ENCODE measurements at places on chromosomes 11 and 22.
A peak's percentile ranks its signal among the peaks of the same experiment; 100 is the strongest.

- peak; percentile 48 for DNase-seq
These were observed 13.2 kb downstream of the OTUB1 start for GRCh38 chr11:63999349-64000025.

GRCh38 chr11:114259551-114259983, 36.6 kb upstream of the NNMT start:
- DNase-seq, result no peak

DNA sequence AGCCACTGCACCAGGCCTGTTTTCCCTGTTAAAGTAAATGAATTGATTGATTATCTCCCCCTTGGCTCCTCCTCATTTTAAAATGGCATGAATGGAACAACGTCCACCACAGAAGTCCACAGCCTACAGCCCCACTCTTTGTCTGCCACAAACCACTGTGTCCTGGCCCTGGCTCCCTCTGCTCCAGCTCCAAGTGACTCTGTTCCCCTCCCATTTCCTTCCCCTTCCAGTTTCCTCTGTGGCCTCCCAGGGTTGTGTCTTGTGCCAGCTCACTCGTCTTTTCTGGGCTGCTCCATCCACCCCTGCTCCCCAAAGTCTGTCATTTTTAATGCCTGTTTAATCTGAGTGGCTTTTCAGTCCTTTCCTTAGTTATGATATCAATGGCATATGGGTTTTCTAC, 52.4 kb upstream of the CD5 start:
- no peak for DNase-seq

GRCh38 chr22:37032134-37032534, 12.6 kb downstream of the MPST start:
- DNase-seq, result no peak

DNA sequence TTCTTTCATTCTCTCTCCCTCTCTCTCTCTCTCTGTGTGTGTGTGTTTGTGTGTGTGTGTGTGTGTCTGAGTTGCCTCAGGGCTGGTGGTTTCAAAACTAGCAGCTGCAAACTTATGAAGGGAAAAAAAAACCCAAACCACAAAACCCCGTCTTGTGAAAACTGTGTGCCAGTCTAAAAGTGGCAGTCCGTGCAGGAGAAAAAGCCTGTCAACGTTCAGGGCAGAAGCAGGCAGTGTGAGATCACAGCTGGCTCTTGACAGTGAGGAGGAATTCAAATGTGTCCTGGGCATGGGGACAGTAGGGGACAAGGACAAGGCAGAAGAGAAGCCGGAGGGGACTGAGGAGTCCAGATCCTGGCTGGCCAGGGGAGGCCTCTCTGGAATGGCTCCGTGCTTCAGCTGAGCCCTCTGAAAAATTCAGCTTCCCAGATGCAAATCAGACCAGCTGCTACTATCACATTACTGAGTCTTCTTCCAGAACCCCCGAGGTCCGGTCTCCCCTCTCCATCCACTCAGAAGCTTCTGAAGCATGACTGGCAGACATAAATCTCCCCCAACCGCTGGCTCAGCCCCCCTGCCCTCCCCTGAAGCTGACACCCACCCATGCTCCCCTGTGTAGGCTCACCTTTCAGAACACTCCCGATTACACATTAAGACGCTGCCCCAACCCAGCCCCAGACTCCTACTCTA, 31.9 kb downstream of the FLI1 start:
- peak; percentile 89 for DNase-seq

- no peak for DNase-seq
These were observed 171.8 kb downstream of the SOX6 start for GRCh38 chr11:16184588-16184987.

DNA sequence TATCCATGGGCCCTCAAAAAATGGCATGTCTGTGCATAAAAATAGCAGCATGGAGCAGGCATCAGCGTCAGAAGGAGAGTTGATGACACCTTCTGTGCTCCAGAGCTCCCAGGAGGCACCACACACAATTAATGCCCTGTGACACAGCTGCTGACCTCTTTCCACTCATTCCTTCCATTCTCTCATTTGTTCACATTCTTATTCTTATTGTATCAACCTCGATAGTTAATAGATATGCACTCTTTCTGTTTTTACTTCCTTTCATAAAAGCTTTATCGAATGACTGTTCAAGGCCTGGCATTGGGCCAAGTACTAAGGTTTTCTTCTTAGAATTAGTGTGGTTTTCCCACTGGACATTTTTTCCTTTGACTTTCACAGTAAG, 266.0 kb upstream of the MTNR1B start:
- no peak for DNase-seq

GRCh38 chr11:74322667-74323066, 11.2 kb upstream of the P4HA3 start:
- DNase-seq, result no peak

DNA sequence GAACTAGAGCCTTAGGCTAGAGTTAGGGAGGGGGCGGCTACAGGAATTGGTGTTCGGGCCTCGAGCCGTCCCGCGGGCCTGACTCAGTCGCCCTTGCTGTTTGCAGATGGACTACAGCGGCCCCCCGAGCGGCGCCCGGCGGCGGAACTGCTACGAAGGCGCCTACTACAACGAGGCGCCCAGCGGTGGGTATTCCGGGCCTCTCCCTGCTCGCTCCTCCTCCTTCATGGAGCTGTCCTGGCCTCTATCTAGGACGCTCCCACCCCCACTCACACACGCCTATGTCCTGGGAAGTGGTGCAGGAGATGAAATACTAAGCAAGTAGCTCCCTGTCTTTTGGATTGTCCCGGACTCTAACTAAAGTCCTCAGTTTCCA, 1.4 kb downstream of the MYOD1 start:
- no peak for DNase-seq

- no peak for DNase-seq
These were observed 355.7 kb downstream of the CNTN5 start for GRCh38 chr11:99376463-99376862.

DNA sequence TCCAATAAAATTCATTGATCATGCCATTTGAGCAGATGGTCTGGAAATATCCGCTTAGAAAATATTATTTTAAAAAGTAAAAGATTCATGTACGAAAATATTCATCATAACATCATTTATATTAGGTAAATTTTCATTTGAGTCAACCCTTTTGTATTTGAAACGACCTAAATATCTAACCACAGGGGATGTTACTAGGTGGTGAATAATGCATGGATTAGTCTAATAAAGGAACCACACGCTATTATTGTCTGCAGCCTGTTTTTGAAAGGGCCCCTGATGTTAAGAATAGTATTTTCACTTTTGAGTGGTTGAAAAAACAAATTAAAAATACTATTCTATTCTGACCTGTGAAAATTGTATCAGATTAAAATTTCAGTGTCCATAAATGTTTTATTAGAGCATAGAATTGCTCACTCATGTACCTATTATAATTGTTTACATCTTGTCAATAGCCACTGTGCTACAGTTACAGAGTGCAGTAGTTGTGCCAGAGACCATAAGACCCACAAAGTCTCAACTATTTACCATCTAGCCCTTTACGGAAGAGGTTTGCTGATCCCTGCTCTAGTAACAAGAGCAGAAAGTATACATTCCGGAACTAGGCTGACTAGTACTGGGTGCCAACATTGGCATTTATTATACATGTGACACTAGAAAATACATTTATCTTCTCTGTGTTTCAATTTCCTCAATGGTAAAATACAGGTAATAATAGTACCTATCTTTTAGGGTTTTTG, 176.1 kb downstream of the LRRC4C start:
- no peak for DNase-seq

DNA sequence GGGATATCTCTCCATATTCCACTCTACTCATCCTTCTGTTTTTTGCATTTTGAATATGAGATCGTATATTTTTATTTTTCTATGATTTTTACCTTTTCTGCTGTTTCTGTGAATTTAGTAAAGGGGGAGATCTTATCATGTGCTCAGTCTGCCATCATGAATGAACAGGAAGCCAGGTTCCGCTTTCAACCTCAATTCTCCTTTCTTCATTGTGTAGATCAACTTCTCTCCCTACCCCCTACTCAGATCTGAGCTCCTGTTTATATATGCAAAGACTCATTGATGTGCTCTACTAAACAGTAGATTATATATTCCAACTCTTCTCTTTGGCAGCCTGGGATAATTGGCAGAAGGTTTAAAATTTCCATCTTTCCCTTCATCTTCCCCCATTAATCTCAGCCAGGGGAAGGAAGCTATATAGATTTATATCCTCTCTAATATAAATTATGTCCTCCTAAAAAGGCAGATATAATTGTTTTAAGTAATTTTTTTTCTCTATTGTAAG, 336.7 kb upstream of the PLET1 start:
- DNase-seq, result no peak

GRCh38 chr11:99020352-99021225, at the start of gene CNTN5:
CNTN5 (plus strand) TSS chr11:99020949.
- DNase-seq, result no peak

DNA sequence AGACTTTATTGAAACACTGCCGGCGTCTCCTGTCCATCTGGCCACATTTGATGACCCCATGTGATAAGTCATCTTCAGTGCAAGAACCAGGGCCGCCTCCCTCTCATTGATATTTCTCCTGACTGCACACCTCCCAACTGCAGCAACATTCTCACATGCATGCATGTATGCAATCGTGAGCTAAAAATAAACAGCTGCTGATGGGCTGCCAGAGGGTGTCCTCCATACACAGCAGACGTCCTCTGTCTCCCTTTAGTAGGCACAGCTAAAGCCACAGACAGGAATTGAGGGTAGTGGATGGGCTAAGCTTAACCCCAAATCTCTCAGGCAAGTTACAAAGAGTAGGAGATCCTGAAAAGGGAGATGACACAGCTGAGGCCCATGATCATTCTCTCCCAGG, 106.7 kb upstream of the HSD17B12 start:
- no peak for DNase-seq

DNA sequence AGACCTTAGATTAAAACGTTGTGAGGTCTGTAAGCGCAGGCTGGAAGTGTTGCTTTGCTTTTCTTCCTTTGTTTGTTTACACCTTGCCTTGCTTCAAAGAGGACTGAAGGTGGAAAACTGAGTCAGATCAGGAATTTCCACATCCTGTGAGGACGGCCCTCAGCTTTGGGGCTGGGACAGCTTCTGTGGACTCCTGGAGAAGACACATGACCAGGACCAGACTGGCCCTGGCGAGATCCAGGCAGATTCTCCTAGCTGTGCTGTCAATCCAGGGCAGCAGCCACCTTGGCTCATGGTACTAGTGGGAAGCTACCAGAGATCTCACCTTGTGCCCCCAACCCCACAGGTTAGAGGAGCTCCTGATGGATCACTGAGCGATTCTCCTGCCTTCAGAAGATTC, 1461.9 kb downstream of the TBC1D22A start:
- DNase-seq, result no peak

GRCh38 chr11:65491614-65492386, 7.0 kb upstream of the MALAT1 start:
- DNase-seq, result no peak

GRCh38 chr22:19713650-19714311, 522 bp upstream of the SEPTIN5 start:
- no peak for DNase-seq

- no peak for DNase-seq
These were observed 116.4 kb upstream of the PARVA start for GRCh38 chr11:12260731-12261521.

- DNase-seq, result peak; percentile 63
These were observed at the start of gene ASRGL1 for GRCh38 chr11:62337303-62338181. ASRGL1 (plus strand) TSS chr11:62337448; CDS start chr11:62337978, 530 bp downstream.

DNA sequence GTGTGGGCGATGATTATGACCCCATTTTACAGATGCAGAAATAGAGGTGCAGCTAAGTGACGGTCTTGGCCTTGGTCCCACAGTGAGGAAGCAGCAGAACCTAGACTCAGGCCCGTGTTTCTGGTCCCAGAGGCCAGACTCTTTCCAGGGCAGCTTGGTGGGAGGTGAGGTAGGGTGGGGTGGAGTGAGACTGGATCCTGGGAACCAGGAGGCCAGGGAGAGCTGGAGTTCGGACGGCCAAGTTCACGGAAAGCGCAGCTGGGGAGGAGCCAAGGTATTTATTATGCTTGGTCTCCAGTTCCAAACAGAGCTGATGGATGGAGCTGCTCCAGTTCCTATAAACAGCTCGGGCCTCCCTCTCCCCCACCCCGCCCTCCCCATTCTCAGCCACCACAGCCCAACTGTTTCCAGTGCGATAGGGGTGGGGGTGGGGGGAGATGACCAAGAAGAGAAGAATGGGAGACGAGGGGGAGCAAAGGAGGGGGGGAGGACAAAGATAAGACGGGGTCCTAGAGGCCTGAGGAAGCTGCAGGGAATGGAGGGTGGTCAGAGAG, 16.2 kb downstream of the LRRC32 start:
- no peak for DNase-seq

- no peak for DNase-seq
These were observed 9.6 kb upstream of the KCNQ1OT1 start for GRCh38 chr11:2709429-2709828.

All from central memory CD4-positive, alpha-beta T cell (primary cell).